Lung (tissue), 17 donors: ENCODE measurements at places on chromosomes 11 and 22. TPM values are rescaled to one million over a fixed set of nuclear protein-coding genes. Genes with fewer than 3 reads are reported as not detected.

GRCh38 chr11:92969634-92970347 lies at the start of gene MTNR1B:
Gene MTNR1B (plus strand): TSS chr11:92969651. CDS start chr11:92969726, 75 bp downstream.
- no peak within 1 kb of the TSS for H3K27ac ChIP-seq
- no peaks in the 10 kb centered on the region for H3K4me1 ChIP-seq
- DNase-seq: no peak
- H3K27me3 ChIP-seq: peaks cover 11% of the 10 kb centered on the region

Gene PDE2A
- total RNA-seq: 20.5 TPM

DNA sequence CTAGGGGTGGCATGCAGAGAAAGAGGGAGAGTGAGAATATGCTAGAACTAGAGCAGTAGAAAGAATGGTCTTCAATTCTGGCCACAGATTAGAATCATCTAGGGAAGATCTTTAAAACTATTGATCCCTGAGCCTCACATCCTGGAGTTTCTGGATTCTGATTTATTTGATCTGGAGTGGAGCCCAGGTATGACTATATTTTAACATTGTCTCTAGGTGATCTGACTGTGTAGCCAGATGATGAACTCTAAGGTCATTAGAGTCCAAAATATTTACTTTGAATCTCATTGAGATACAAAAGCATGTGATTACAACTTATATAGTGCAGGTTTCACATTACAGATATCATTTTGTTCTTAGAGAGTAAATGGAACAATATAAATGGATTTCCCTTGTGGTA lies 79.7 kb downstream of the FDX1 start:
- no peak for DNase-seq
- H3K27me3 ChIP-seq: no peaks in the 10 kb centered on the region
- H3K4me3 ChIP-seq: no peak overlapping the region
- H3K36me3 ChIP-seq: no peaks in the 10 kb centered on the region
- peaks cover 14% of the 10 kb centered on the region for H3K4me1 ChIP-seq

DNA sequence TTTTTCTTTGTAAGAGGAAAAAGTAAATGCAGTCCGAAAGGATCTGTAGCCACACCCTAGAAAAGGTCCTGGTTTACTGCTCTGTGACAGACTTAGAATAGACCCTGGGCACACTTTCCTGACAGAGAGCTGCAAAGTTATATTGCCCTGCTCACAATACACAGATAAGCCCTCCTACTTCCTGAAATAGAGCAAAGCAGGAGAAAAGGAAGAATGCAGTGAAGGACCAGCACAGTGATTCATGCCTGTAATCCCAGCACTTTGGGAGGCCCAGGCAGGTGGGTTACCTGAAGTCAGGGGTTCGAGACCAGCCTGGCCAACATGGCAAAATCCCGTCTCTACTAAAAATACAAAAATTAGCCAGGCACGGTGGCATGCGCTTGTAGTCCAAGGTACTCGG lies 2.2 kb downstream of the CYB561A3 start:
- H3K4me1 ChIP-seq: peaks cover 4% of the 10 kb centered on the region
- peaks cover 4% of the 10 kb centered on the region for H3K36me3 ChIP-seq
- DNase-seq: no peak

DNA sequence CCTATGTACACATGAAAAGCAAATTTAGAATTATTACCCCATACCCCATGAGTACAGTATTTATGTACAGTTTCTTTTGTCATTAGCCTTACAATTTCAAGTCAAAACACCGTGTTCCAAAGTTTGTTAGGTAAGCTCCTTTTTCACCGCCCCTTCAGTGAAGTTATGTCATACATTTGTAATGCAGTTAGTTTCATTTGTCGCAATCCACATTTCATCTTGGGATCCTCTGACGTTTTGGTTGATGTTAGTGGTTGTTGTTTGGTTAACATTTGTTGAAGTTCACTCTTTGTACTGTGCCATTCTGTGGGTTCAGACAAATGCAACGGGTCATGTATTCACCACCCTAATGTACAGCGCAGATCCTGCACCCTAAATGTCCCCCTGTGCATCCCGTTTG lies 45.2 kb downstream of the ARHGEF12 start:
- H3K27ac ChIP-seq: no peak overlapping the region
- peaks cover 30% of the 10 kb centered on the region for H3K4me1 ChIP-seq
- H3K4me3 ChIP-seq: no peak overlapping the region
- H3K36me3 ChIP-seq: no peaks in the 10 kb centered on the region
- peak; percentile 12 for DNase-seq
- H3K27me3 ChIP-seq: no peaks in the 10 kb centered on the region

DNA sequence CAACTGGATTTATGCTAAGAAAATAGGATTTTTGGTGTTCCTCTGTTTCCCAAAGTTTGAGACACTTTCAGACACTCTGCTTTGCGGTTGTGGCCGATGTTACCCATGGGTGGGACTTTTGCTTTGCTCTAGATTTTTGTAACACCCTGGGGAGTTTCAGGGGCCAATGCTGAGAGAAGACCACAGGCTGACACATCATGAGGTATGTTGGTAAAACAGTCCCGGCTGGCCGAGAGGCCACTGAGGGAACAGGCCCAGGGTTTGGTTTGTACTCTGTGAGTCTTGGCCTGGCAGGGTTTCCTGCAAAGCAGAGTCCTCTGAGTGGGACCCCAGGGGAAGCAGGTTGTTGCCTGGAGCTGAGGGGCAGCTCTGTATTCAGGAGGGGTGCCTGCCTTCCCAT lies 78.5 kb upstream of the PITPNB start:
- no peaks in the 10 kb centered on the region for H3K27me3 ChIP-seq
- no peak overlapping the region for H3K4me3 ChIP-seq
- DNase-seq: no peak
- H3K4me1 ChIP-seq: no peaks in the 10 kb centered on the region

GRCh38 chr11:20156876-20157613 lies 3.2 kb downstream of the DBX1 start:
- peaks cover 3% of the 10 kb centered on the region for H3K4me1 ChIP-seq
- no peak overlapping the region for H3K4me3 ChIP-seq
- peaks cover 26% of the 10 kb centered on the region for H3K27me3 ChIP-seq
- H3K27ac ChIP-seq: no peak overlapping the region
- DNase-seq: no peak
- no peaks in the 10 kb centered on the region for H3K36me3 ChIP-seq

DNA sequence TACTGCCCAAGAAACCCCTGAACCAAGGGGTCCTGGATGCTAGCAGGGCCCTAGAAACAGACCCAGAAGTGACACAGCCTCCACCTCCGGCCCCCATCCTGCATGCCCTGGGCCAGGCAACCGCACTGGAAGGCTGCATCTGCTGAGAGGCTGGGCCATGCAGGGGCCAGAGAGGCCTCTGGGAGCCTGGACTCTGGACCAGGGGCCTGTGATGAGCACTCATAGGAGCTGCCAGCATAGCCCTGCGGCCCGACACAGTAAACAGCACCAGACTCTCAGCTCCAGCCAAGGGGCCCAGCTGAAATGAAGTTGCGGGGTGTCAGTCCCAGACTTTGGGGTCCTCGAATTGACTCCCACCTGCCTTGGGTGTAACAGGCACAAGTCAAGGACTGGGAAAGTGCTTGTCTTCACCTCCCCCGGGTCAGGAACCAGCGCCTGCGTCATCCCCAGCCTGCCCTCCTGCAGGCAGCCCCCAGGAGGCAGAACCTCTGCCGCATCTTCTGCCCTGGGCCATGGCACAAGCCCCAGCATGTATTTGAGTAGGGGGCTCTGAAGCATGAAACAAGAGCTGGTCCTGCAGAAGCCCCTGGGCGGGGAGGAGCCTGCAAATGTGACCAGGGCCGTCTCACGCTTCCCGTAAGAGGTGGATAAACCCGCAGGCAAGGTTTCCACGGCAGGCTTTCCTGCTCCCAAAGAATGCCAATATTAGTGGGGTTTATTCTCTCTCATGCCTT lies 25.2 kb upstream of the CCND1 start:
- H3K4me1 ChIP-seq: no peaks in the 10 kb centered on the region
- no peaks in the 10 kb centered on the region for H3K36me3 ChIP-seq
- H3K27ac ChIP-seq: no peak overlapping the region
- no peaks in the 10 kb centered on the region for H3K27me3 ChIP-seq

DNA sequence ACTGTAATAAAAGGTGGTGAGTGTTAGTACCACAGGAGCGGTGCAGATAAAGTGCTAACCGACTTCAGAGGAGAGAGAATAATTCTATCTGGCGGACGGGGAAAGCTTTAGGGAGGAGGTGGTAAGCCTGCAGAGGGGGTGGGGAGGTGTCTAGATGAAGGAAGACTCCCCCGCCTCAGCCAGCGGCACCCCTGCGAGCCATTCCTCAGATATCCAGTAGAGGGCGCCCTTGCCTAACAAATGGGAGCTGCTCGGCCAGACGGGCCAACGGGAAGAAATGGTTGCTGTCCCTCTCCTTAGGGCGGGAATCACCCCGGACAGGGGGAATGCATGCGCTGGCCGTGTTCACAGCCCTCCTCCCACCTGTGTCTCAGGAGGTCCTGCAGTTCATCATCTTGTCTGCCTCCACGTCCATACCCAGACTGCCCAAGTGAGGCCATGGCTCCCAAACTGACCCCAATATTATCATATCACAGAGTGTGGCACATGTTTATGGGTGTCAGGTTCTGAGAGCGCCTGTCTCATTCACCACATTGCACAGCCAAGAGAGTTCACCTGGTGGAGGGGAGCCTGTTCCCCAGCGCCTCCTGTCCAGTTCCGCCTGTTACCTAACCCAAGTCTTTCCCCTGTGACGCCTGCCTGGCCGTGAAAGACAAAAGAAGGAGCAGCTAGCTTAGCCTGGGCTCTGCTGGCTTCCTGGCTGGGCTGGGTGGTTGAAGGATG lies 85.5 kb downstream of the ST3GAL4 start:
- no peak overlapping the region for H3K27ac ChIP-seq
- DNase-seq: peak; percentile 84
- H3K27me3 ChIP-seq: no peaks in the 10 kb centered on the region
- H3K36me3 ChIP-seq: no peaks in the 10 kb centered on the region
- no peaks in the 10 kb centered on the region for H3K4me1 ChIP-seq

Gene FAM111B
- total RNA-seq: 3.0 TPM

GRCh38 chr11:2837096-2837601 lies 48.4 kb downstream of the CDKN1C start:
- H3K27ac ChIP-seq: no peak overlapping the region
- H3K4me3 ChIP-seq: no peak overlapping the region
- H3K36me3 ChIP-seq: no peaks in the 10 kb centered on the region
- no peaks in the 10 kb centered on the region for H3K27me3 ChIP-seq

Gene MYO18B
- total RNA-seq: 0.09 TPM

GRCh38 chr22:48141301-48141700 lies 1378.9 kb downstream of the TBC1D22A start:
- no peaks in the 10 kb centered on the region for H3K4me1 ChIP-seq
- no peaks in the 10 kb centered on the region for H3K36me3 ChIP-seq
- DNase-seq: no peak
- H3K4me3 ChIP-seq: no peak overlapping the region
- H3K27me3 ChIP-seq: no peaks in the 10 kb centered on the region

- H3K36me3 ChIP-seq: no peaks in the 10 kb centered on the region
- no peaks in the 10 kb centered on the region for H3K4me1 ChIP-seq
- H3K4me3 ChIP-seq: no peak overlapping the region
Measured at GRCh38 chr22:22463855-22464540, 44.5 kb downstream of the ZNF280B start.

GRCh38 chr11:117597071-117597470 lies 199.9 kb downstream of the DSCAML1 start:
- peak; percentile 47 for DNase-seq
- no peaks in the 10 kb centered on the region for H3K4me1 ChIP-seq
- H3K36me3 ChIP-seq: no peaks in the 10 kb centered on the region

- peaks cover 71% of the 10 kb centered on the region for H3K27me3 ChIP-seq
- DNase-seq: peak; percentile 59
- H3K4me3 ChIP-seq: no peak overlapping the region
- no peak overlapping the region for H3K27ac ChIP-seq
- no peaks in the 10 kb centered on the region for H3K36me3 ChIP-seq
Measured at GRCh38 chr11:13012056-13012661, 3.0 kb downstream of the RASSF10 start.

Gene LMO1
- total RNA-seq: 0.26 TPM

DNA sequence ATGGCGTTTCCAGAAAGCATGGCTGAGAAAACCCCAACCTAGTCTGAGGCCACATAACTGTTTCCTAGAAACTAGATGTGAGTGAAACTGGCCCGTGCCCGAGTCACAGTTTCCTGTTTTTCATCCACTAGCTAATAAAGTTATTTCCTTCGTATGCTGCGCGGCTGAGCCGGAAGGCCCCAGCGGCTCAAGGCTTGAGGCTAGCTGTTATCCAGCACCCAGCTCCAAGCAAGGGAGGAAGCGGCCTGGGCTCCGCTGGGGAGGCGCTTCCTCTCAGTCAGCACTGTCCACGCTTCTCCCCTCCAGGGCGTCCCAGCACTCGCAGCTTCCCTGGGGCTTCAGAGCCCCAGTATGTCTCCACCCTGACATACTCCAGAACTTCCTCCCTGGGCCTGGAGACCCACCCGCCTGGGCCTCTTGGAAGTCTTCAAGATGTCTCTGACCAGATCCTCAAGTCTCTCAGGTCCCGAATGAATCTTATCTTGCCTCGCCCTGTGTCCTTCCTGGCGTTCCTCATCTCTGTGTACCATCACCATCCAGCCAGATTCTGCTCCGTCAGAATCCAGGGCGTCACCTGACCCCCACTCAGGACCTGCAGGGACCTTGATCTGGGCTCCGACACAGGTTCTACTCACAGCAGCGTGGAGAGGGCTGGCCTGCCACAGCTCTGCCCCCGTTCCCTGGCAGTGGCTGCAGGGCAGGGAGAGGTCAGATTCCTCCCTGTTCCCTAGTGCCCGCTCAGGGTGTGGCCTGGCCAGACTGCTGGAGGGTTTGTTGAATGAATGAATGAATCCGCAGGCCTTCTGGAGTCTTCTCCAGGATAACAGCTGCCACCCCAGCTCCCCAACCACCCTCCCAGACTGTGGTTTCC lies 81.9 kb downstream of the LRRC32 start:
- H3K4me3 ChIP-seq: no peak overlapping the region
- H3K27ac ChIP-seq: peak overlapping the region; percentile 71
- H3K4me1 ChIP-seq: peaks cover 14% of the 10 kb centered on the region
- H3K27me3 ChIP-seq: no peaks in the 10 kb centered on the region

DNA sequence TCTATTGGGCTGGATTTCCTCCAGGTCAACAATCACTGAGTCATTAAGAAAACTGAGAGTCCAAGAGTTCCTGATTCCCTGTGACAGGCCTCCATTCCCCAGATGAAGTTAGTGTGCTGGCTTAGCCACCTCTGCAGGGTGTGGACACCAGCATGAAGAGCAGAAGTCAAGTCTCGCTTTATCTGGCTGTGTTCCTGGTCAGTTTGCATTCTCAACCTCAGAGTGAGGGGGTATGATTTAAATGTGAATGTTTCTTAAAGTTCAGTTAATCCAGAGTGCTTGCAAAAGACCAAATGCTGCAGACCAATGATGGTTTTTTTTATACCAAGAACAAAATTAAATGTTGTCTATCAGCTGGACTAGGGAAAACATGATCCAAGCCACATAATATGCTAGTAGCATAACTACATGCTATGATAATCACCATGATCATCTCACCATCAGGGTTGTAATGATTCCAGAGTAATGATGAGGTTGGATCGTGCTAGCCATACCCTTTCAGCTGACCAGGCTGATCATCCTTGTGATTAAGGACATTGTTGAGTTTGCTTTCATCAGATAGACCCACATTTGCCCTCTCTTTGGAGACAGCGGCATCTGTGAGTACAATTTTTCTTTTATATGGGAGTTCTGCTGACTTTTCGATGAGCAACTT lies 145.8 kb upstream of the ARHGAP20 start:
- no peaks in the 10 kb centered on the region for H3K36me3 ChIP-seq
- DNase-seq: peak; percentile 60
- no peaks in the 10 kb centered on the region for H3K27me3 ChIP-seq
- H3K4me3 ChIP-seq: no peak overlapping the region
- H3K27ac ChIP-seq: no peak overlapping the region

- DNase-seq: no peak
- H3K36me3 ChIP-seq: peaks cover 2% of the 10 kb centered on the region
- no peak overlapping the region for H3K4me3 ChIP-seq
Measured at GRCh38 chr11:73578592-73579185, 19.2 kb downstream of the FAM168A start.

Gene MTMR3
- total RNA-seq: 86.0 TPM

Gene HBD
- 1.1 TPM for total RNA-seq

GRCh38 chr11:125945011-125945796 lies 640 bp upstream of the VSIG10L2 start:
- H3K4me1 ChIP-seq: no peaks in the 10 kb centered on the region
- H3K36me3 ChIP-seq: no peaks in the 10 kb centered on the region
- H3K27ac ChIP-seq: no peak overlapping the region
- no peak overlapping the region for H3K4me3 ChIP-seq
- DNase-seq: no peak
